ENCODE measurements at places on chromosomes 7 and 10. TPM values are rescaled to one million over a fixed set of nuclear protein-coding genes. Genes with fewer than 3 reads are reported as not detected.

OPN4 gene
- polyA plus RNA-seq, result not detected

OR2A42 gene
- polyA plus RNA-seq, result 0.02 TPM

GRCh38 chr7:158584407-158584806 is 3.2 kb downstream of the PTPRN2 start:
- DNase-seq, result no peak

FAM25C gene
- polyA plus RNA-seq, result not detected

- DNase-seq, result no peak
Observed at GRCh38 chr7:23788843-23789242, 78.8 kb downstream of the STK31 start.

Measured in BJ (cell line).